ENCODE measurements at places on chromosomes 2 and 18. TPM values are rescaled to one million over a fixed set of nuclear protein-coding genes. Genes with fewer than 3 reads are reported as not detected.

Gene ZDBF2
- total RNA-seq = 4.3 TPM

GRCh38 chr2:50392185-50392584 is 639.7 kb downstream of the NRXN1 start:
- no peak for DNase-seq

- no peak for DNase-seq
These were observed 405.5 kb upstream of the VWC2L start for GRCh38 chr2:214005337-214005736.

DNA sequence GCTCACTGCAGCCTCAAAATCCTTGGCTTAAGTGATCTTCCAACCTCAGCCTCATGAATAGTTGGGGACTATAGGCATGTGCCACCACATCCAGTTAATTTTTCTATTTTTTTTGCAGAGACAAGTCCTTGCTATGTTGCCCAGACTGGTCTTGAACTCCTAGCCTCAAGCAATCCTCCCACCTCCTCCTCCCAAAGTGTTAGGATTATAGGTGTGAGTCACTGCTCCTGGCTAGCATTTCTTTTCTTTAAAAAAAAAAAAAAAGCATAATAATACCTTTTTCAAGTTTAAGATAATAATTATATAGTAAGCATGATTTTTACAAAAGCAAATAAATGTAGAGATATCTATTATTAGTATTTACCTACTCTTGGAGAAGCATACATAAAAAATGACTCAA is 36.1 kb downstream of the PPP4R1 start:
- DNase-seq = no peak

- DNase-seq = no peak
These were observed 62.4 kb downstream of the MAPK4 start for GRCh38 chr18:50622320-50622719.

Data from right lobe of liver (tissue), 6 donors.